ENCODE measurements at places on chromosomes 4 and X. TPM values are rescaled to one million over a fixed set of nuclear protein-coding genes. Genes with fewer than 3 reads are reported as not detected.

- H3K4me3 ChIP-seq: no peak overlapping the region
- H3K4me1 ChIP-seq: no peaks in the 10 kb centered on the region
- DNase-seq: peak; percentile 19
- H3K27ac ChIP-seq: no peak overlapping the region
These were observed 13.7 kb downstream of the LINC00632 start for GRCh38 chrX:140723121-140723715.

DNA sequence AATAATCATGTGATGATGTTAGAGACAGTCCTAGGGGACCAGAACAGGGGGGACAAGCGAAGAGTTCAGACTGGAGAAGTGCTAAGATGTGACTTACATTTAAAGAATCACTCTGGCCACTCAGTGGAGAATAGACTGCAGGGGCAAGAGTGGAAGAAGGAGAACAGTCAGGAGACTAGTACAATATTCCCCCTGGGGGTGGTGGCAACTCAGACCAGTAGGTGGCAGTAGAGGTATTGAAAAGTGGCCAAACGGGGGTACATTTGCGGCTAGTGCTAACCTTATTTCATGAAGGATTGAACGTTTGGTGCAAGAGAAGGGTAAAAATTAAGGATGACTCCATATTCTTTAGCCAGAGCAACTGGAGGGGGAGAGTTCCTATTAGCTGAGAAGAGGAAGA, 2.7 kb upstream of the BMX start:
- no peaks in the 10 kb centered on the region for H3K4me1 ChIP-seq
- no peaks in the 10 kb centered on the region for H3K36me3 ChIP-seq
- H3K4me3 ChIP-seq: no peak overlapping the region
- peaks cover 8% of the 10 kb centered on the region for H3K27me3 ChIP-seq
- H3K27ac ChIP-seq: no peak overlapping the region

DNA sequence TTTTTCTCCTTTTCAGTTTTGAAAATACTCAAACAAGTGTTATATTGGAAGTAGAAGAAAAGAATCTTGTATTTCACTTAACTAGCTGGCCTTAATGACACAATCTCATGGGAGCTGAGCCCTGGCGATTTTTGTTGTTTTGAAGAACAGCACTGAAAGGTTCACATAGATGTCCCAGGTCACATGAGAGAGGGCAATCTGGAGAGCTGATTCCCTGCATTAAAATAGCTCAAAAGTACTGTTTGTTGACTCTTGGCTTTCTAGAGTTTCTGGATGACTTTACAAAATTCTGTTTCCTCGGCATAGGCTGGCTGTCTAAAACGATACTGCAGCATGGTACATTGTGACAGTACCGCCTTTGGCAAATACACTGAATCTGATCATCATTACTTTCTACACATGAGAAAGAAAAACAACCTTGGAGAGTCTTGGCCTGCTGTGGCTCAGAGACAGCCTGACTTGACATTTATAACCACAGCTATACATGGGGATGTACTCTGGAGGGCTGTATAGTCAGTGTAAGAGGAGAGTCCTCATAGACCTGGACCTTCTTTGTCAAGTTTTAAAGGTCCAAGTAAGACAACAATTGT, 119.8 kb upstream of the PDLIM3 start:
- no peaks in the 10 kb centered on the region for H3K4me1 ChIP-seq
- H3K4me3 ChIP-seq: no peak overlapping the region
- H3K36me3 ChIP-seq: no peaks in the 10 kb centered on the region
- no peak for DNase-seq
- H3K27ac ChIP-seq: no peak overlapping the region

GRCh38 chr4:77074981-77075855, 571 bp downstream of the CCNI start:
- peaks cover 2% of the 10 kb centered on the region for H3K4me1 ChIP-seq
- H3K36me3 ChIP-seq: 0 out of 2 replicates have a peak, but pooled peaks cover 1% of the 10 kb centered on the region
- no peaks in the 10 kb centered on the region for H3K27me3 ChIP-seq
- peak overlapping the region; percentile 93 for H3K27ac ChIP-seq

- H3K27me3 ChIP-seq: no peaks in the 10 kb centered on the region
- no peak overlapping the region for H3K27ac ChIP-seq
- H3K36me3 ChIP-seq: peaks cover 55% of the 10 kb centered on the region
- H3K4me1 ChIP-seq: peaks cover 11% of the 10 kb centered on the region
- no peak for DNase-seq
- no peak overlapping the region for H3K4me3 ChIP-seq
These were observed 11.0 kb upstream of the MSANTD1 start for GRCh38 chr4:3237712-3238560.

- no peak overlapping the region for H3K27ac ChIP-seq
- no peaks in the 10 kb centered on the region for H3K27me3 ChIP-seq
- no peaks in the 10 kb centered on the region for H3K4me1 ChIP-seq
These were observed 10.5 kb upstream of the GNPDA2 start for GRCh38 chr4:44736900-44737299.

DNA sequence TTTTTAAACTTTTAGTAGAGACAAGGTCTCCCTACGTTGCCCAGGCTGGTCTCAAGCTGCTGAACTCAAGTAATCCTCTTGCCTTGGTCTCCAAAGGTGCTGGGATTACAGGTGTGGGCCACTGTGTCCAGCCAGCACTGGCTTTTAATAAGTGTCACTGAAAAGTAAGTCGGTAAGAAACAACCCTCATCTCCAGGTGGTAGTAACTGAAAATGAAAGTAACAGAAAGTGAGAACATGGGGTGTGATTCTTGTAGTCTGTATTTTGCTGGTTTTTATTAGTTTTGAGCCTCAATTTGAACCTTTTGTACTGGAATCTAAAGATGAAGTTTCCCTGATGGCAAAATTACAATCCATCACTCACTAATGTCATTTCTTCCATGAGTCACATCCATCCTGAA, 238.1 kb upstream of the AGA start:
- H3K27me3 ChIP-seq: no peaks in the 10 kb centered on the region
- no peaks in the 10 kb centered on the region for H3K36me3 ChIP-seq
- no peak for DNase-seq
- H3K4me1 ChIP-seq: peaks cover 2% of the 10 kb centered on the region
- no peak overlapping the region for H3K4me3 ChIP-seq
- no peak overlapping the region for H3K27ac ChIP-seq

The SPANXN3 gene
- not detected for total RNA-seq

The H2BW2 gene
- not detected for total RNA-seq

The HMX1 gene
- not detected for total RNA-seq
